Esophagus squamous epithelium (tissue), 5 donors: ENCODE measurements at places on chromosomes 12 and 14.

DNA sequence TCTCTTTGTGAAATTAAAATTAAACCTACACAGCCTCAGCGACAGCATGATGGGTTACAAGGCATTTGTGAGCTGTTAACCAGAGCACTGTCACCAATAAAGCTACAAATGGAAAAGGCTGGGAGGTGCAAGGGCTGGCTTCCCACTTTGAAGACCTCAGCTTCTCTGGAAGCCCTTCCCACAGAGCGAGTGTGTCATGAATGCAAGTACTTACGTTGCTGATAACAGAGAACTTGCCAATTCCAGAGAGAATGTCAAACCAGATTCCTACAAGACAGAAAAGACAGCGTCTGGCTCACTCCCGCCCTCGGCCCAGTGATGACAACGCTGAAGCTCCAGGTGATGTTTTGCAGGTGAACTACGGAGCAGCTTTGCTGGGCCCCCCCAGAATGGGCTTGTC is 145.8 kb downstream of the NTF3 start:
- no peak for DNase-seq

GRCh38 chr12:101714877-101715444 is 17.5 kb downstream of the CHPT1 start:
- no peak for DNase-seq

DNA sequence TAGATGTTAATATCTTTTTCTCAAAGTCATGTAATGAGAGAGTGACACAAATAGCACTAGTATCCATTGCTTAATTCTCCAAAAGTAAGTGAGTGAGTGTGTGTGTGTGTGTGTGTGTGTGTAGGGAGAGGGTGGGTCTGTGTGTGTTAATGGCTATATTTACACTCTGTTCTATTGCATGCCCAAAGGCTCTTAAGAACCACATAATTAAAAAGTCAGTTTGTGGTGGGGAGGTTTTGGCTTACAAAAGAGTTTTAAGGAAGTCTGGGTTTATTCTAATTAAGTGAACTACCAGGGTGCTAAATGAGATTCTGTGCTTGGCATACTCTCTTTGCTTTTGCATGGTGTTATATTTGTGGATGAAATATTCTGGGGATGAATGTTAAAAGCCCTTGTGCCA is 1897.6 kb upstream of the FLRT2 start:
- no peak for DNase-seq

GRCh38 chr12:91023326-91024004 is 18.7 kb upstream of the EPYC start:
- no peak for DNase-seq

DNA sequence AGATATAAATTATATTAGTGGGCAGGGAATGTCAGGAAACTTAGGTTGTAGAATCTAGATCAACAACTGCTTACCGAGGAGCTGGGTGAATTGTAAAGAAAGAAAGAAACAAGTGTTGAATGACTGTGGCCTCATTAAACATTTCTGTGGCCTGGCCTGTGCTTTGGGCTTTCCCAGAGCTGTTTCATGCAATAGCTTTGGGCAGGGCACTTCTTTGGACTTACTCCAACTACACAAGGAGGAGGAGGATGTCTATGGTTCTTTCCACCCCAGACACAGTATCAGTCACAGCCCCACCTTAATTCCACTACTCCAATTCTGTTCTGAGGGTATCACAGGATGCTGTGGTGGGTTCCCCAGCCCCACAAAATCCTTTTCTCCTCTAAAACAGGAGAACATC is 38.0 kb downstream of the DPF3 start:
- DNase-seq: no peak

DNA sequence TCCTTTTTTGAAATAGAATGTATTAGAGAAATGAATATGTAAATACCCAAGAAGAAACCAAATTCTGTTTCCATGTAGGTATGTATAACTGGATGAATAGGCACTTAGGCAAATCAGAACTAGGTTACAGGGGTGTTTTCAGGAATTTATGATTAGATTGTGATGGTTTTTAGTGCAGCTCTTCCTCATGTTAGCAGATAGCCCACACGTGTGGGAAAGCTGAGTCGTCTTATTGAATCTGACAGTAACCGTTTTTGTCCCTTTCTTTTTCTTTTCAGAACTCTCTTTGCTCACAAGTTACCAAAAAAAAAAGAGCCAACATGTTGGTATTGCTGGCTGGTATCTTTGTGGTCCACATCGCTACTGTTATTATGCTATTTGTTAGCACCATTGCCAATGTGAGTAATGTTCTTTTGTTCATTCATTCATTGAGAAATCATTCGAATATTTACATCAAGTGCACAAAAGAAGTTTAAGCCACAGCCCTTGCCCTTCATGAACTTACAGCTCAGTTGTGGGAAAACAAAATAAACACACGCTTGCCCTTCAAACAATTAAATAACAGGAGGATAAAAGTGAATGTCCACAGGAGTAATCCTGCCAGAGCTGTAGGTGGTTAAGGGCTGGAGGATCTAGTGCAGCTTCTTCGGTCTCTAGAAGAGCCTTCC is 14.8 kb downstream of the EMP1 start:
- no peak for DNase-seq

GRCh38 chr12:96121271-96121711 is 72.9 kb upstream of the ELK3 start:
- no peak for DNase-seq

- DNase-seq: no peak
Measured at GRCh38 chr12:108119126-108119973, 9.7 kb upstream of the WSCD2 start.

DNA sequence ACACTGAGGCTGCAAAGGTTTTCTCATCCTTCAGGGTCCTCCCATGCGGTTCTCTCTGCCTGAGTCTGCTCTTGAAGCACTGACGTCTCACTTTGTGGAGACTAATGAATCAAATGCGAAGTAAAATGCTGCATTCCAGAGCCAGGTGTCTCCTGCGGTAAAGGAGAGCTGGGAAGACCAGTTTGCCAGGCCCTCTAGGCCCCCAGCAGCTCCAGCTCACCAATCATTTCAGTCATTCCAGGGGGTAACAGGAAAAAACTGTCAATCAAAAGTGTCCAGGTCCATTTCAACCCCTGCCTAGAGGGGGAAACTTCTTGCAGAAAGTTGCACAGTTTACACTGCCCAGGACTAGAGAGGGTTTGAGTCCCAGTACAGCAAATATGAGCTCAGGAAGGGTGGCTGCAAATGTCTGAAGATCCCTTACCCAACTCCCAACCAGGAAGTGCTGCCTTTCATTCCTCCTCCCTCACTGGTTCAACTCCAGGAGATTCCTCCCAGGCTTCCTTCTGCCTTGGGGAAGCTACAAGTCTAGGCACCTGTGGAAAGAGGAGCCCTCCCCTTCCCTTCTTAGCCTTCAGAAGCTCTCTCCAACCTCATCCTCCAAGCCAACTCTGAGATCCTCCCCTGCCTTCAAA is 2.7 kb upstream of the NXPH4 start:
- DNase-seq: no peak

DNA sequence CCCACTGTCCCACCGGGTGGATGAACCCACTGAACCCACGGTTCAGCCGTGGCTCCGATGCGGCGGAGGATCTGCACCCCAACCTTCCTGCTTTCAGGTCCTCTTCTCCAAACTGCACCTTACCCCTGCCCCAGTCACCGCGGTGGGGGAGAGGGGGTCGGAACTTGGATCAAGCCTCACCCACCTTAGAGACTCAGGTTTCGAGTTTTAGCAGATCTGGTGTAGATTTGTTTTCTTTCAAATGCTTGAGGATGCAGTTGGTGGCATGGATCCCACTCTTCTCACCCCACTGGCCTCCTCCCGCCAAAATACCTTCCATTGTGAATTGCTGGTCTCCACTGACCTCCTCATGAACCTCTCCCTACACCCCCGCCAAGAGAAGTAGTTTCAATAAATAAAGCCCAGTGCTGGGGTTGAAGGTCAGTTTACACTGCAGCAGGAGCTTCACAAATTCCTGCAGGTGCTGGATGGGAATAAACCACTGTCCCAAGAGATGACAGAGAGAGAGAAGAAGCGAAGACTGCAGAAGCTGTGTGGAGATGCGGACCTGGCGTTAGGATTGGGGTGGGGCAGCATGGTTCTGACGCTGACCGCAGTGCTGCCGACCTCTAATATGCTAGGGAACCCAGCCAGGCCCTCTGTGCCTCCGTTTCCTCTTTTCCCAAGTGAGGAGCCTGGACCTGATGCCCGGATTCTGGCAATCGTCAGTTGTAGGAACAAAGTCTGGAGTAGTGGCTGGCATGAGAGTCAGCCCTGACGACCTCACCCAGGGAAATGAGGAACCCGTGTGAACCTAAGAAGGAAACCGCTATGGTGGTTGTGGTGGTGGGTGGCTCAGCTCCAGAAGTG is 7.4 kb downstream of the TTC6 start:
- DNase-seq: no peak

- DNase-seq: no peak
Measured at GRCh38 chr12:29882846-29883245, 99.1 kb upstream of the TMTC1 start.

DNA sequence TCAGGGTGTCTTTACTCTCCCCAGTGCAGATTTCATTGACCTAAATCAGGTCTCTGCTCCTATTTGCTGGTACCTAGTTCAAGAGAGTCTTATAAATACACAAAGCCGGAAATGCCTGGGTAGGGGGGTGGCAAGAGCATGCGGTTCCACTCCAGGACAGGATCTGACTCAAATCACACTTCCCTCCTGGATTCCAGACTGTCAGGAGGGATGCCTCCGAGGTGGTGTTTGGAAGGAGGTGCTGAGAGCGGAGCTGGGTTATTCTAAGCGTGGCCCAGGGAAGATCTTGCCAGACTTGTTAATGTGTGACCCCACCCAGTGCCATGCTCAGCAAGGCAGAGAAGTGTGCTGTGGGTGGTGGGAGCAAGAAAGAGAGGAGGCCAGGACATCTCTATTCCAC is 49.8 kb downstream of the B4GALNT3 start:
- DNase-seq: no peak

DNA sequence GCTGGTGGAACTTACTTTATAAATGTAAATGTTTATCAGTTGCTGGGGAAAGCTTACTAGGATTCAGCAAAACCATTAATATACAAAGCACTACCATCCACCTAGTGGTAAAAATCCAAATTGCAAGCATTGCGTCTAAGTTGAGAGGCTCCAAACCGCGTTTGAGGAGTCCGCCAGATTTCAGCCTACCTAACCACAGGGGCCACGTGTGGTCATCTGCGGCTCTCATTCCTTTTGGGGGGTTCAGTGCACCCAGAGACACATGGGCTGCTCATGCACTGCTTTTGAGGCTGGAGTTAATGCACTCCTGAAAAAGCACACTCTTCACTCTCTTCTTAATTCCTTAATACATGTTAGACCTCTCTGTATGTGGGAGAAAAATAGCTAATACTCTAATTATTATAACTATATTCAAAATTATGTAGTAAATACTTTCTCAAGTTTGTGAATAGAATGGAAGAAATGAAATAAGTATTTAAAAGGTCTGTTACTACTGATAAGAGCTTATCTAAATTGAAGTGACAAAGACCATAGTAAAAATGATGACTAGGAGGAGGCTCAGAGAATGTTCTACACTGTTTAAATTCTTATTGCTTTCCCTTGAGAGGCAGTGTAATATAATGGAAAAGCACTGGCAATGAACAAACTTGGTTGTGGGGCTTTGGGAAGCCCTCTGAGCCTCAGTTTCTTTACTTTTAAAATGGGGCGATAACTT is 41.4 kb upstream of the MANSC4 start:
- DNase-seq: no peak

- no peak for DNase-seq
Measured at GRCh38 chr14:94646481-94646880, 34.3 kb downstream of the SERPINA3 start.

DNA sequence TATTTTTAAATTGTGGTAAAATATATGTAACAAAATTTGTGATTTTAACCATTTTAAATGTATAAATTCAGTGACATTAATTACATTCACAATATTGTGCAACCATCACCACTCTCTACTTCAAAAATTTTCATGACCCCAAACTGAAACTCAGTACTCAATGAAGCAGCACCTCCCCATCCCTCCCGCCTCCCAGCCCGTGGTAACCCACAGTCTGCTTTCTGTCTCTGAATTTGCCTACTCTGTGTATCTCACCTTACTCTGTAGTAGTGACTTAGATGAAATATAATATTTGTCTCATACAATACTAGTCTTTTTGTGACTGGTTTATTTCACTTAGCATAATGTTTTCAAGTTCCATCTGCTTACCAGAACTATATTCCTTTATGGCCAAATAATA is 36.2 kb downstream of the EML1 start:
- DNase-seq: no peak

- DNase-seq: no peak
Measured at GRCh38 chr12:106138633-106139421, at the start of gene NUAK1. NUAK1 (minus strand) TSS chr12:106138954; CDS start chr12:106138653, 301 bp downstream.

GRCh38 chr14:53955671-53956426 is 776 bp downstream of the BMP4 start:
- DNase-seq: no peak

GRCh38 chr12:64937452-64937851 is 113.0 kb downstream of the TBC1D30 start:
- DNase-seq: no peak

- no peak for DNase-seq
Measured at GRCh38 chr12:49923035-49923644, 19.4 kb upstream of the FAIM2 start.

- DNase-seq: no peak
Measured at GRCh38 chr14:104383996-104384775, 195.4 kb upstream of the C14orf180 start.

DNA sequence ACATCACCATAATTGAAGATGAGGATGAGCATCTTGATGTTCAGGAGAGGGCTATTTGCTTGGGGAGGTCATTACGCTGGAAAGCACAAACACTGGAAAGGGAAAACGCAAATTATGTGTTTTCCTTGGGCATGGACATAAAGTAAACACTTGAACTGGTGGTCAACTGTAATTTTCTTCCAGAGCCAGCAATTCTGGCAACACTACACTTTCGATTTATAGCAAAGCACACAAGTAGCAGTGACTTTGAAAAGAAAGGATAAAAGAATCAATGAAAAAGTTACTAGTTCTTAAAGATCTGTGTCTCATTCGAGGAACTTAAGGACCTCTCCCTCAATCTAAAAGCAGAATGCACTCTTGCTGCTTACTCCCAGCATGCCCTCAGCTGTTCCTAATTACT is 2.2 kb downstream of the CLEC14A start:
- no peak for DNase-seq

GRCh38 chr12:54126696-54127537 is 61.9 kb downstream of the SMUG1 start:
- DNase-seq: no peak

GRCh38 chr12:5013266-5013730 is 30.4 kb upstream of the KCNA5 start:
- DNase-seq: no peak

- DNase-seq: no peak
Measured at GRCh38 chr12:79046021-79046420, 181.4 kb downstream of the SYT1 start.

DNA sequence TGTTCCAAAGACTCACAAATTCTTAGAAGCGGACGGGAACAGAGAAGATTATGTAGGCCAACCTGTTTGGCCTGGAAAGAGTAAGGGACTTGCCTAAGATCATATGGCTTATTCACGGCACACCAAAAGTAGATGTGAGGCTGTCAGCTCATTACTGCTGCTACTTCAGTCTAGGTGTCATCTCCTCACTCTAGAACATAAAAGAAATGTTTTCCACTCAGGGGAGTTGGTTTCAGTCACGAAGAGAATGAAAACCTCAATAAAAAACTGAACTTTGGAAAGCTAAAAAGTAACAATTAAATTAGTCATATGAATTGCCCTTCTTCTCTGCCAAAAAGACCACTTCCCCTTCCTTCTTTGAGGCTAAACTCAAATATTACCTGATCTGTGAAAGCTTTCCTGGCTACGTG is 658 bp upstream of the CEP128 start:
- DNase-seq: no peak
